HAP-1 (cell line): ENCODE measurements at places on chromosomes 2 and 18.

GRCh38 chr18:9809697-9810096 lies 76.1 kb upstream of the TXNDC2 start:
- no peak for DNase-seq

DNA sequence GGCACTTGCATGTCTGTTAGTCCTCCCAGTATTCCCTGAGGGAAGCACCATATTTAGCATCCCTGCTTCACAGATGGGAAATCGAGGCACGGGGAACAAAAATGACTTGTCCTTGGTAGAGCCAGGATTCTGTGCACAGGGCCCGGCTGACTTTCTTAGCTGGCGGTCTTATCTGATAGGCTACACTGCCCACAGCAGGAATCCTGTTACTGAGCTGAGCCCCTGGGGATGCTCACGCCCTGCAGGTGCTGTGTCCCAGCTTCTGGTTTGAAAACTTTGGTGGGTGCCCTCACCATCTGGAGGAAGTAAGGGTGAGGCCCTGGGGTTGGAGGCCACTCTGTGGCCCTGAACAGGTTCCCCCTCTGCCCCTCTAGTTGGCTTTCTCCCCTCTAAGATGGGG lies 68.4 kb upstream of the MCFD2 start:
- no peak for DNase-seq

- DNase-seq, result no peak
These were observed 135.4 kb downstream of the L3MBTL4 start for GRCh38 chr18:6279308-6279707.

DNA sequence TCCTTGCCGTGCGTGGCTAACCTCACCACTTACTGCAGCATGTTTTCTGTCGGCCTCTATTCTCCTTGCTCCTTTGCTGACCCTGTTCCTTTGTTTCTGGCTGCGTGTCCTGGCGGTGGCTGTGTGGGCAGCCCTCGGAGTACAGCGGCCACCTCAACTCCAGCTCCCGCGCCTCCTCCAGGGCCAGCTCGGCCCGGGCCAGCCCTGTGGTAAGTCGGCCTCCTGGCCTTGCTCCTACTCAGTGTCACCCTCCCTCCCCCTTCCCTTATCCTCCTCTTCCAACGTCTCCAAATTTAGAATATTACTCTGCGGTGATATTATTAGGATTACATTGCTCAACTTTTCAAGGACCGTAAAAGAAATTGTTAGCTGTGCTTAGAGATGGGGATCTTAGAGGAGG lies 59.5 kb upstream of the RBM44 start:
- DNase-seq, result no peak

GRCh38 chr2:175874291-175874690 lies 127.8 kb downstream of the LNPK start:
- no peak for DNase-seq

- no peak for DNase-seq
These were observed 88.1 kb downstream of the VSNL1 start for GRCh38 chr2:17628349-17629261.

GRCh38 chr2:60223859-60224258 lies 329.6 kb downstream of the BCL11A start:
- no peak for DNase-seq

DNA sequence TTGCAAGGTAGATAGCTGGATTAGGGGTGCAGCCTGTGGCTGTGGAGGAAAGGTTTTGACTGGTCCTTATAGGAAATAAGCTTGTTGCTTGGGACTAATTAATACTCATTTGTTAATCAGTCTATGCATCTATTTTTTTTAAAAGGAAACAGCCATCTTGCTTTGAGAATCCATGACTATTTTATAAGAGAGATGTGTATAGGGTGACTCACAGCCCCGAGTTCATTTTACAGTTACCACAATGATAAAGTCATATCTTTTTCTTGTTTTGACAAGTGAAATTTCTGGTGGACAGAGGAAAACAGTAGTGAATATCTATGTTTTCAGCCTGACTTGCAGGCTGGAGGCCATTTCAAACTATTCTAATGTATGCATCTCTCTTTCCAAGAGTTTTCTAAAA lies 193.5 kb upstream of the CCDC68 start:
- no peak for DNase-seq

- peak; percentile 81 for DNase-seq
These were observed 268.9 kb upstream of the CCDC68 start for GRCh38 chr18:55228191-55228590.

DNA sequence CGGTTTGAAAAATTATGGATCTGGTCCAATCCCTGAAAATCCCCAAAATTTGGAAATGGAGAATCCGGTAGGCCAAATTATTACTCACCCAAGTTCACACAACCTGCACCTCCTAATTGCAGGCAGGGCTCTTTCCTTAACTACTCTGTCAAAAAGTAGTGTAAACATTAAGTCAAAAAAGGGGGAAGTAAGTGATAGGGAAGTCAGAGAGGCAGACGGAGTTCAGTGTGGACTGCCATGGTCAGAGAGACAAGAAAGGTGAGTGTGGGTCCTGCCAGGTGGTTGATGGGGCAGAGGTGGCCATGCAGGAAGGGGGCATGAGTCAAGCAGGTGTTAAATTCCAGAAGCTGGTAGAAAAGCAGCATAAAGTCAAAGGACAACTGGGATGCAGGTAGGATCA lies 104.7 kb upstream of the STPG4 start:
- no peak for DNase-seq
